ENCODE measurements at places on chromosomes 12 and 14.

GRCh38 chr14:36974985-36975384 lies 197.4 kb downstream of the SLC25A21 start:
- DNase-seq: no peak

- no peak for DNase-seq
Observed at GRCh38 chr12:48954061-48954460, 3.2 kb downstream of the ARF3 start.

DNA sequence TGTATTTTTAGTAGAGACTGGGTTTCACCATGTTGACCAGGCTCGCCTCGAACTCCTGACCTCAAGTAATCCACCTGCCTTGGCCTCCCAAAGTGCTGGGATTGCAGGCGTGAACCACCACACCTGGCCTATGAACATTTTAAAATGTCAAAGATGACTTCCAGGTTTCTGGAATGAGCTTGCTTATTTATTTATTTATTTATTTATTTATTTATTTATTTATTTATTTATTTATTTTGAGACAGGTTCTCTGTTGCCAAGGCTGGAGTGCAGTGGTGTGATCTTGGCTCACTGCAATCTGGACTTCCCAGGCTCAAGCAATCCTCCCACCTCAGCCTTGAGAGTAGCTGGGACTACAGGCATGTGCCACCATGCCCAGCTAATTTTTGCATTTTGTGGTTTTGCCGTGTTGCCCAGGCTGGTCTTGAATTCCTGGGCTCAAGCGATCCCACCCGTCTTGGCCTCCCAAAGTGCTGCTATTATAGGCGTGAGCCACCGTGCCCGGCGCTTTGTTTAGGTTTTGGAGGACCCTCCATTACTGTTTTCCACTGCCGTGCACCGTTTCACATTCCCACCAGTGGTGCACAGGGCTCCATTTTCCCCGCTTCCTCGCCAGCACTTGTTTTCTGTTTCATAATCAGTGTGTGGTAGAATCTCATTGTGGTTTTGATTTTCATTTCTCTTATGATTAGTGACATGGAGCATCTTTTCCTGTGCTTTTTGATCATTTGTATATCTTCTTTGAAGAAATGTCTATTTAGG lies 6.4 kb upstream of the CFAP251 start:
- peak; percentile 38 for DNase-seq

GRCh38 chr12:66461331-66461730 lies 159.0 kb downstream of the HELB start:
- DNase-seq: no peak

DNA sequence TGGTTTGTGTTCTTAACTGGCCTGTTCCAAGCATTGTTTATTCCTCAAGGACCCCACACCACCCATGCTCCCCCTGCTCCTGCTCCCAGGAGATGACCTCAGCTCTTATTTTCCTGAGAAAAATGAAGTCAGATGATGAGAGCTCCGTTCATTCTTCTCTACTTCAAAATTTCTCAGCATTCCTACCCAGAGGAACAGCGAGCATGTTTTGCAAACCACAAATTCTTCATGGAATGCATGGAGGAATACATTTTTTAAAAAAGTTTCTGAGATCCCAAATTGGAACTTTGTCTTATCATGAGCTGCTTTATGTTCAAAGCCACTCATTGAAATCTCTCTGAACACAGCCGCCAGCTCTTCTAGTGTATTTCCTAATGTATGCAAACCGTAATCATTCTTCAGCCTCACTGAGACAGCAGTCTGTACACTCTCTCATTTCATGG lies 44.9 kb downstream of the SYNE2 start:
- DNase-seq: no peak

DNA sequence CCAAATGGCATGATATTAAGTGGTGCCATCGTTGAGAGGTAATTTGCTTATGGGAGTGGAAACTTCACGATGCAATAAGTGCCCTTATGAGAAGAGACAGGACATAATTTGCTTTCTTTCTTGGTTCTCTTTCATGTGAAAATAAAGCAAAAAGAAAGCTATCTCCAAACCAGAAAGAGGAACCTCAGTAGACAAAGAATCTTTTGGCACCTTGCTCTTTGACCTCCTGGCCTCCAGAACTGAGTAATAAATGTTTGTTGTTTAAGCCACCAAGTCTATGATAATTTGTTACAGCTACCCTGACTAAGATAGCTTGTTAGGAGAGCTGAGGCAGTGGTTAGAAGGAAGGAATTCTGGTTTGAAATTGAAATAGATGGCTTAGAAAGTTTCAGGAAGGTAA lies 39.6 kb downstream of the CCER1 start:
- no peak for DNase-seq

DNA sequence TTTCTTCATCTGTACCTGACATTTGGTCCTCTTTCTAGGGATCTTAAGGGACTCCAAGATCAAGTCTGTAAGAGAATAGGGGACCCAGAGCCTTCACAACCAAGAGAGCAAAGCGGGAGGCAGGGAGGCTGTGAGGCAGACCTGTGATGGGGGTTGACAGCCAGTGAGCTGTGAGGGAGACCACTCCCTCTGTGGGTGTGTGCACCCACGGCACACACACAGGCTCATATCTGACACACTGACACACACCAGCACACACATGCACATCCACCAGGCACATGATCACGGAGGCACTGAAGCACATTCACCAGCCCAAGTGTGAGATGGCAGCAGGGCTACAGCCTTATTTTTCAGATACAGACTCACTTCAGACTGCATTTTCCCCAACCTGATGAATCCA lies 55.2 kb downstream of the SPTB start:
- no peak for DNase-seq

- DNase-seq: peak; percentile 9
Observed at GRCh38 chr14:104724981-104725771, 1.1 kb downstream of the ADSS1 start.

DNA sequence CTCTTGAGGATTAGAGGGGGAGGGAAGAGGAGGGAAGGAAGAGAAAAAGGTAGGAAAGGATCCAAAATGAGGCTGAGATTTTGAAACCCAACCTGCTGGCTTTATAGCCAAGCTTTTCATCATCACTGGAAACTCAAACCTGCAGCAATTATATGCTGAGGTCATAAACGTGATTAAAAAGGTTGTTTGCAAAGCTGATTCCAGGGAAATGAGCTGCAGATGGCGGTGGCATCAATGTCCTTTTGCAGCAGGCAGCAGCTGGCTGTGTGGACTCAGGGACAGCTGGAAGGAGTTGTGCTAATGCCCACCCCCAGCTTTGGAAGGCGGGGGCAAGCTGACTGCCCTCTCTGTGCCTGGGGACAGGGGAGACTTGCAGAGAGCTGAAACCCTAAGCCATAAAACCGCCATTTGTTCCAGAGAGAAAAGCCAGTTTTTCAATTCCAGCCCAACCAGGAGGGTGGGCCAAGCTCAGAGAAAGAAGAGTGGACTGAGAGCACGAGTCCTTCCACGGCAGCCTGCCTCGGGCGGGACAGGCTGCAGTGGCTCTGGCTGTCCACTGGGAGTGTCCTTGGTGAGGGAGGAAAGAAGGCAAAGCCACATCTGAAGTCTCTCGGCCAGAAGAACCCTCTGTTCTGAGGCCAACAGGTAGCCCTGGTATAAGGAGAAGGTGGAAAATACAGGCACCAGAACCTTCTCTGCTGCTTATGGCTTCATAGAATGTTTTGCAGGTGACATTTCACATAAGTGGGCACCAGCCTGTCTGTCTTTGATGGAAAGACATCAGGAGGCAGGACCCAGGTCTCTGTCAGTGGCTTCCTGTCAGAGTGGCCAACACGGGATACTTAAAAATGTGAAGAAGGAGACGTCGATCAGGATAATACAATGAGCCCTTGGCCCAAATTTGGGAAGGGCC lies 90.7 kb downstream of the SINHCAF start:
- peak; percentile 13 for DNase-seq

DNA sequence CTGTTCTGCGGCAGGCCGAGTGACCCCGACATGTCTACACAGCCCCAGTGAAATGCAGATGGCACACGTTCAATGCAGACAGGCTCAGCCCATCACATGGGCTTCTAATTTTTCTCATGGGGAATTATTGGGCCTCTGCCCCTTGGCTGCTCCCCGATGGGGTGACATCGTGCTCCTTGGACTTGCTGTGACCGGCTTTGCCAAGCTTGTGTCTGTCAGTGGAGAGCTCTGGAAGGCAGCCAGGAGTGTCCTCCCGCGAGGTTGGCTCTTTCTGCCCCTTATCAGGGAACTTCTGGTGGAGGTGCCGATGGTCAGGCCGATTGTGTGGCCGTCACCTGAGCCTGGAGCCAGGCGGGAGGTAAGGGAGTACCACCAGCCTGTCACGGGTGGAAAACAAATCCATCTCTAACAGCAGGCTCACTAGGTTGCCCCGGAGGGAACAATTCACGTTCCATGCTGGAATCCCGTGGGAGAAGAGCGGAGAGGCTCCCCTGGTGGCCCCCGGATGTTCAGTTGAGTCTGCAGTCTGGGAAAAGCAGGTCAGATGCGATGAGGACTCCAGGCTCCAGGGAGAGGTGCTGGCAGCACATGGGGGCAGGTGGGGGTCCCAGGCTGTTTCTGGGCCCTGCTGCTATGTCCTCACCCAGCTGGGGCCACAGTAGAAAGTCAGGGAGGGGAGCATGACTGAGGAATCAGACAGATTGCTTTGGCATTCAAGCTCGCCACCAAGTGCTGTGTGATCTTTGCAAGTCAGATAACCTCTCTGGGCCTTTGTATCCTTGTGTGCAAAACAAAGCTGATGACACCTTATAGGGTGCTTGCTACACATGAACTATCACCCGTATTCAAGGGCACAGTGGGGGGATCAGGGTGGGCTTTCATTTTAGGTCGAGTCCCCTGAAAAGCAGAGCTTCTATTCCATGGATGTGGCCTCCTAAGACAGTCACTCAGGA lies 43.2 kb upstream of the EML1 start:
- DNase-seq: no peak

GRCh38 chr12:53200458-53201176 lies 6.4 kb downstream of the ITGB7 start:
- peak; percentile 50 for DNase-seq

DNA sequence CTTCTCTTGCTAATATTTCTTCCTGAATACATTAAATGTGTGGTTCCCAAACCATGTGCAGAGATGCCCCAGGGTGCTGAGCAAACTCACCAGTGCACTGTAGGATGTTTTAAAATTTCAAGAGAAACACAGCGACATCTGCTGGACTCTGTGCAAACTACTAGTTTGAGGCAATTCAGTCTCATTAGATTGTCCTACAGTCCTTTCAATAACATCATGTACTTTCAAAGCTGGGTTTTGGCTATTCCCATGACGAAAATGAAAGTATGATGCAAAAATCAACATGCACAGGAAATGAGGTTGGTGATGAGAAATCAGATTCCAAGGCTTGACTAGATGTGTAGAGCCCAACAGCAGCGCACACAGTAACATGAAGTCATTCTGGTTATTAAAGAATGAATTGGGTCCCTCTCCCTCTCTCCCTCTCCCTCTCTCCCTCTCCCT lies 66.3 kb downstream of the CLIP1 start:
- peak; percentile 73 for DNase-seq

- DNase-seq: no peak
Observed at GRCh38 chr12:110123919-110124268, 263 bp upstream of the IFT81 start.

DNA sequence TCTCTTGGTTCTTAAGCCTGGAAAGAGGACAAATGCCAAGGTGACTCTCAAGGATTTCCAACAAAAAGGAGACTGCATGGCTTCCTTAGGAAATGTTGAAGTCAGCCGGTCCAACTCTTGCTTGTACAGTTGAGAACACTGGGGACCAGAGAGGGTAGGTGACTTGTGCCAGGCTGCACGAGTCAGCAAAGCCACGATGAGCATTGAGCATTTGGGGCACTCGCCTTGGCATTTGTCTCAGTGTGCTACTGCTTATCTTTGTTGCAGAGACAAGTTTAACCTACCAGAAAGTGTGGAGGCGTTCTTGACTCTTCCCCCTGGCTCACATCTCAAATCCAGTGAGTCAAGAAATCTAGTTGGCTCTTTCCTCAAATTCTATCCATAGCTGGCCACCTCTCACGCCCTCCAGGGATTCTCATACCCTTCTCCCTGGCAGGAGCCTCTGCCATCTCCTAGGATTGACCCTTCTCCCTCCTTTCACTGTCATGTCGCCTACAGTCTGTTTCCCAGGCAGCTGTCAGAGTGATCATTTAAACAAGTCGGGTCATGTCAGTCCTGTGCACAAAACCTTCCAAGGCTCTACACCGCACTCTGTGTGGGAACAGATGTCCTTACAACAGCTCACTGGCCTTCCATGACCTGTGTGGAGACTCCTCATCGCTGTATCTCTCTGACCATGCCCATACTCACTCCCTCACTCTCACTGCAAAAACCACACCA lies 17.2 kb upstream of the KRT83 start:
- DNase-seq: no peak

DNA sequence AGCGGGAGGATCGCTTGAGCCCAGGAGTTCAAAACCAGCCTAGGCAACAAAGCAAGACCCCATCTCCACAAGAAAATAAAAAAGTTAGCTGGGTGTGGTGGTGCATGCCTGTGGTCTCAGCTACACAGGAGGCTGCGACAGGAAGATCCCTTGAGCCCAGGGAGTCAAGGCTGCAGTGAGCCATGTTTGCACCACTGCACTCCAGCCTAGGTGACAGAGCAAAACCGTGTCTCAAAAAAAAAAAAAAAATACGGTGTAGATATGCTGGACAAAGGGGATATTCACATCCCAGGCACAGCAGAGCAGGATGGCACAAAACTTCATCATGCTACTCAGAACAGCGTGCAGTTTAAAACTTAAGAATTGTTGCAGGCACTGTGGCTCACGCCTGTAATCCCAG lies 24.8 kb upstream of the STRN3 start:
- no peak for DNase-seq

GRCh38 chr14:92568621-92569479 lies 55.3 kb downstream of the RIN3 start:
- no peak for DNase-seq

GRCh38 chr14:21332950-21333349 lies 50.9 kb downstream of the SUPT16H start:
- no peak for DNase-seq

DNA sequence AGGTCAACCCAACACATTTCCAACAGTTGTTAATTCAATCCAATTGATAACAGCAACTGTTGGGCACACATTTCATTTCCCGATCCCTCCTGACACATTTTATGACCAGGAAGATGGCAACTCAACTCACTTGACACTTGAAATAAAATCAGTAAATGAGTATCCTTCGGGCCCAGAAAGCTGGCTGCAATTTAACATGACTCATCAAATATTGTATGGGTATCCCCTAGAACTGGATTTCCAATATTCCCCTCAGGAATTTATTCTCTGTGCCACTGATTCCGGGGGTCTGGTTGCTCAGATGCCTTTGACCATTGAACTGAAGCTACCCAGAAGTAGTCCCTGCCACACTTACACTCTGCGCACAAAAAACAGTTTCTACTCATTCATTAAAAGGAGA lies 42.1 kb downstream of the INTS13 start:
- no peak for DNase-seq
